ENCODE measurements at places on chromosomes 5 and 9.

- DNase-seq, result peak; percentile 7
Observed at GRCh38 chr9:69549310-69550202, 122.6 kb downstream of the APBA1 start.

DNA sequence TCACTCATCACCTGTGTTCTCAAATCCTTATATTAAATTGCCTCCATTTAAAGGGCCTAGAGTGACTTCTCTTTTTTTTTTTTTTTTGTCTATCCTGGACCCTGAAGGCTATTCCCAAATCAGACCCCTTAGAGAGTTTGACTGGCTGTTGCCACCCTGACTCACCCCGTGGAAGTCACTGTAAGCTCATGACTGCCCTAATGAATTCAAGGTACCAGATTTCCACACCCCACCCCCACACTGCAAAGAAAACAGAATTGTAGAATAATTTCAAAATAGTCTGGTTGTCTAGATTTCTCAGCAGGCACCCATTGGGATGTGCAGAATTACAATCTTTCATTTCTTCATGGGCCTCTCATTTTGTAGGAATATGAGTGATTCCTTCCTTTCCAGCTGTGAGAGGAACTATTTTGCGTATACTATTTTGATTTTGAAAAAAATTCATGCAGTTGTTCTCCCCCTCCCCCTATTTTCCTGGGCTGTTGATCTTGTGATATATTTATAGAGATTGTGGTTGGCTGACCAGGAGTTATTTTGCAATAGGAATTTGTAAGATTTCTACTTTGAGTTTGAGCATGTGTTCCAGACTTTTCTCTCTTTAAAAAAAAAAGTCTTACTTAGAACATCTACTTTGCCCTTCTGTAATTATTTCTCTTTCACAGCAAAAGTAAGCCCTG is 79.1 kb downstream of the ZNF618 start:
- no peak for DNase-seq

DNA sequence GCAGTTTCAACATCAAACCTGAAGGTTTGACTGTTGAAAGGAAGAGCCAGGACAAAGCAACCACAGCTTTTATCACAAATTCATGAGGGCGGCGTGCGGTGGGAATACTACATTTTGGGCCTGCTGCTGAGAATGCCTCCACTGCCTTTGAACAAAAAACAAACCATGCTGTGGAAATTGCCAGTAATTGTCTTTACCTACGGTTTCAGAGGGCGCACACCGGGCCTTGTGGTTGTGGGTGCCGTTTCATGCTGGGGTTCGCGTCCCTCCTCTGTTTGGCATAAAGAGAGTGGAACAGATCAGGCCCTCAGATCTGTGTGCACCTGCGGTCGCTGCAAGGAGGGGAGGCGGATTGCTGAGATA is 27.6 kb upstream of the TCF7 start:
- no peak for DNase-seq

- peak; percentile 10 for DNase-seq
Observed at GRCh38 chr9:94918038-94918753, 191.7 kb downstream of the AOPEP start.

DNA sequence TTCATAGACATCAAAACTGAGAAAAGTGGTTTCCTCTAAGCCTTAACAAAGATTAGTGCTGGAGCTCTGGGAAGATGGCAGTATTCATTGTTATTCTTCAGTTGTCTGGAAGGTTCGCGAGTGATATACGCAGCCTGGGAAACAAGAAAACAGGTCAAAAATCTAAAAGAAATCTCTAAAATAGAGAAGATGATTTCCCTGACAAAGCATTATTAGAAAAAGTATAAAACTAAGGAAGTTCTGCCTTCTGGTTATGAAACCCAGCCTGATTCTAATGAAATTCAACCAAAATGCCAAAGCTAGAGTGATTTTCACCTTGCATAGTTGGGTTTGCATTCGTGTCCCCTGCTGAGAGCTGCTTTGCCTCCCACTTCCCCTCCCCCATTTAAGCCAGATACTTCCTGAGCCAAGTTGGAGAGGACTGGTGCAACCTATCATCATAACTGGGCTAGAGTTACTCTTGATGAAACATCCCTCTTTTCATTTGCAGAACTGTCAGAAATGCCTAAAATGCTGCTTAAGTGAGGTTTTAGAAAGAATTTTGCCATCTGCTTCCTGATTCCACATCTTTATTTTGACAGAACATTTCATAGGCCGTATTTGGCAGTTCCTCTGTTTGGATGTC is 48.4 kb downstream of the NDFIP1 start:
- no peak for DNase-seq

DNA sequence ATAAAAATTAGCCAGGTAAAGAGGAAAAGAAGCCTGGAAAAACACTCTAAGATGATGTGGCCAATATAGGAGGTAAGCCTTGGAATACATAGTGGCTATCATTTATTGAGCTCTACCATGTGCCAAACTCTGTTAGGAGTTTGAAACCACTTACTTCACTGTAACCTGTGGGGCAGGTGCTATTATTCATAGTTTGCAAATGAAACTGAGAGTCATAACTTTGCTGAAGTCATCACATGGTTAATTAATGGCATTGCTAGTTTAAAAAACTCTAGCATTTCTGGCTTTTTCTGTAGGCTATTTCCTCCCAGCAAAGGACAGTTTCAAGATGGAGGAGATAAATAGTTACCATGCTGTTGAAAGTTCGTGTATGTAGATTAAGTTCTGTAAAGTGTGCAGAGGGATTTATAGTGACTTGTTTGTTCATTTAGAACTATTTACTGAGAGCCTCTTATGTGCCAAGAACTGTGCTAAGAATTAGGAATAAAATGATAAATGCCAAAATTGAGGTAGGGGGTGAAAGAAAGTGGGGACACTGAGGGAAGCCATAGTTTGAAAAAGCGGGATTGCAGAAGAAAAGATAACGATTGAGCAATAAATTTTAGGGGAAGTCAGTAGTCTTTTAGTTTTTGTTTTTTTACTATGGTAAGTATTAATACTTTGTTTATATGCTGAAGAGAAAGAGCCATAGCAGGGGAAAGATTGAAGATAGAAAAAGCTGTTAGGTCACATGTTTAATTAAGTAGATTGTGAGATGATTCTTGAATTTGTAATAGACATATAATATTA is 57.2 kb downstream of the WDR70 start:
- DNase-seq, result no peak

GRCh38 chr9:38671372-38671731 is 48.6 kb downstream of the FAM240B start:
- DNase-seq, result no peak

- DNase-seq, result no peak
Observed at GRCh38 chr9:136249877-136250559, 4.4 kb upstream of the QSOX2 start.

DNA sequence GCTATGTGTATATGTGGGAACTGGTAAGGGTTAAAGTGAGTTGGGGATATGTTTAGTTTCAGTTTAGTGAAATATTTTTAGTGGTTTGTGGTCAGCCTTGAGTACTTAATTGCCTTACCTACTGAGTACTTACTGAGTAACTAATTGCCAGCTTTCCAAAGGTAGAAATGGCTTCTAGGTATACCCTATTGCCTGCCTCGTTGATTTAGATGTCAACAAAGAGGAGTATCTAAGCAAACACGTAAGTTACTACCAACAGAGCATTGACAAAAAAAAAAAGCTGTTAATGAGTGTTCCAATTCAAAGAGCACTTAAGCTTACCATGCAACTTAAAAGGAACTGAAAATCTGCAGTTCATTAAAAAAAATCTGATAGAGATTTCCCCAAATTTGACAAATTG is 8.8 kb downstream of the ATP10B start:
- no peak for DNase-seq

DNA sequence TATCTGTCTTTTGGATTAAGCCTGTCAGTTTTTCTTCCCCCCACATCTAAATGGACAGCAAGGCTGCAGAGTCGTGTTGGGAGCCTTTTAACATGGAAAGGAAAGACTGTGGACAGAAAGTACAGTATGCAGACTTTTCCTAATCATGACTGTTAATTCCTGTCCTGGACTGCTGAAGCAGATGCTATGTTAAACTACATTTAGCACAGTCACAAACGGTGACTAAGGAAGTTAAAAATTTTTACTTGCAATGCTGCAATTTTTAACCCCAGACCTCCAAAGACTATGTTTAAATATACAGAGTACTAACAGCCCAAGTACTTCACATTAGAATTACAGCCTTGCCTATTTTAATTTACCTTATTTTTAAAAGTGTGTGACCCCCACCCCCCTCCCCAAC is 51.8 kb downstream of the ELAVL2 start:
- no peak for DNase-seq

DNA sequence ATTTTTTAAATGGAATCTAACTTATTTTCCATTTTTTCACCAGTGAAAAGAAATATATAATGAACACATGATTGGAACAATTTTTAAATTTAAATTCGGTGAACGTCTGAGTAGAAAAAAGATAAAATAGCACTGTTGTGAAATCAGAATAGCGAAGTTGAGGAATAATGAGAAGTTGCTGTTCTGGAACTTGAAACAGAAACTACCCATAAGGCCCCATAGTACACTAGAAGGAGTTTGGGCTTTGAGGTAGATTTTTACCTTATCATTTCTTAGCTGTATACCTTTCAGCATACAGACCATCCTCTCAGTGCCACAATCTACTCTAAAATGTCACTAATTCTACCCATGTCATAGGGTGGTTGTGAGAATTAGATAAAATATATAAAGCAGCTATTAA is 35.1 kb downstream of the TDRD7 start:
- DNase-seq, result no peak

GRCh38 chr5:156438076-156438475 is 111.1 kb downstream of the SGCD start:
- DNase-seq, result no peak

DNA sequence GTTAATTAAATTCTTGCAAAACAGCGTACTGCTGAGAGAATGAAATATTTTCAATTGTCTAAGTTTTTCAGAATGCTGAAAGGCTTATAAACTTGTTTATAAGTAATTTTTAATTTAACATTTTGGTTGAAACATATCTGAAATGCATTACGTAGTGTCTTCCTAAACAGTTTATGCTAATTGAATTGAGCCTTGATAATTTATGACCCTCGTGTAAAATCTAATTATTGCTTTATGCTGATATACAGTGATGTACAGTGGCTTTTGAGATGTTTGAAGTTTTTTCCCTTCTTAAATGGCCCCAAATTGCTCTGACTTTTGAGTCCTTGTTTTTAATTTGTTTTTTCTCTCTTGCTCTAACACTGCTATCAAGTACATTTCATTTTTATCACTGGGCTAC is 262.7 kb downstream of the FBXL7 start:
- no peak for DNase-seq

DNA sequence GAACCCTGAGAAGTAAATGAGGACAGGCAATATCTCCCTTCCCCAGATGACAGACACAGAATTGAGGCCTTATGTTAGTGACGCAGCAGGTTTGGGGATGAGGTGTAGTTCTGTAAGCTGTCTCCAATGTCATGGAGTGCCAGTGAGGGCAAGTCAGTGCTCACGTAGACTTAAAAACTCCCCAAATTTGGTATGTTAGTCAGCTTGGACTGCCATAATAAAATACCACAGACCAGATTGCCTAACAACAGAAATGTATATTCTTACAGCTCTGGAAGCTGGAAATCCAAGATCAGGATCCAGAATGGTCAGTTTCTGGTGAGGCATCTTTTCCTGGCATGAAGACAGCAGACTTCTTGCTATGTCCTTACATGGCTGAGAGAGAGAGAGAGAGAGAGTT is 14.9 kb downstream of the FOXI1 start:
- no peak for DNase-seq

DNA sequence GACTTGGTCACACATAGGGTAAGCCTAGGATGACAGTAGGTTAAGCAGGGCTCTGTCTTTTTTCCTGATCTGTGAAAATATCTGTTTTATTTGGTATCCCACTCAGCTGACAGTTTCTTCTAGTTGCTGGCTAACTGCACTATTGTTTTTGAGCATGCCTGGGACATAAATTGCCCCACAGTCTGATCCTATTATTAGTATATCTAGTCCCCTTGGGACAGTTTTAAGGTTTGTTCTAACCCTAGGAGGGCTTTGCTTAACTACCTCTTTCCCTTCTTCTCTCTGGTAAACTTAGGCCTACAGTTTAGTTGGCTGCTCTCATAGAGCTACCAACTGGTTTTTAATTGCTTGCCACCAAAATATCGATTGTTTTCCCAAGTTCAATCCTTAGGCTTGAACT is 446.6 kb downstream of the ARHGEF28 start:
- no peak for DNase-seq

GRCh38 chr5:78758169-78758839 is 109.7 kb upstream of the LHFPL2 start:
- no peak for DNase-seq

DNA sequence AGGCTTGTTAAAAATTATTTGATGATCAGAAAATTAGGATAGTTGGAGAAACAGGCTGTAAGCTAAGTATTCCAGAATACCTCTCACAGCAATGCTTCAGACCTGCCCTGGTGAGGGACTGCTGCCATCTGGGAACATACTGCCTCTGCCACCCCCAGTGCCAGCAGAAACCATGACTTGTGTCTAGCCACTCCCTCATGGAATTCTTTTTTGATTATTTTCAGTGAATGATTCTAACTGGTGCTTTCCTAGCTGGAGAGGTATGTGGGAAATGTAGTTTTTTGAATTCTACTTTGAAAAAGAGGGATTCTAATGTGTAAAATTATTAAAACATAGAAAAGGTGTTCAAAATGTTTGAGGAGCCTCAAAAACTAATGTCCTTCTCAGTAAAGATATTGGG is 126.3 kb downstream of the HMHB1 start:
- DNase-seq, result no peak

- DNase-seq, result no peak
Observed at GRCh38 chr9:124001866-124002525, 9.6 kb upstream of the LHX2 start.

- DNase-seq, result no peak
Observed at GRCh38 chr9:121009650-121010049, 40.4 kb downstream of the C5 start.

- DNase-seq, result no peak
Observed at GRCh38 chr9:111762556-111762955, 32.2 kb downstream of the SHOC1 start.

GRCh38 chr5:82601077-82601476 is 322.9 kb upstream of the RPS23 start:
- DNase-seq, result no peak

DNA sequence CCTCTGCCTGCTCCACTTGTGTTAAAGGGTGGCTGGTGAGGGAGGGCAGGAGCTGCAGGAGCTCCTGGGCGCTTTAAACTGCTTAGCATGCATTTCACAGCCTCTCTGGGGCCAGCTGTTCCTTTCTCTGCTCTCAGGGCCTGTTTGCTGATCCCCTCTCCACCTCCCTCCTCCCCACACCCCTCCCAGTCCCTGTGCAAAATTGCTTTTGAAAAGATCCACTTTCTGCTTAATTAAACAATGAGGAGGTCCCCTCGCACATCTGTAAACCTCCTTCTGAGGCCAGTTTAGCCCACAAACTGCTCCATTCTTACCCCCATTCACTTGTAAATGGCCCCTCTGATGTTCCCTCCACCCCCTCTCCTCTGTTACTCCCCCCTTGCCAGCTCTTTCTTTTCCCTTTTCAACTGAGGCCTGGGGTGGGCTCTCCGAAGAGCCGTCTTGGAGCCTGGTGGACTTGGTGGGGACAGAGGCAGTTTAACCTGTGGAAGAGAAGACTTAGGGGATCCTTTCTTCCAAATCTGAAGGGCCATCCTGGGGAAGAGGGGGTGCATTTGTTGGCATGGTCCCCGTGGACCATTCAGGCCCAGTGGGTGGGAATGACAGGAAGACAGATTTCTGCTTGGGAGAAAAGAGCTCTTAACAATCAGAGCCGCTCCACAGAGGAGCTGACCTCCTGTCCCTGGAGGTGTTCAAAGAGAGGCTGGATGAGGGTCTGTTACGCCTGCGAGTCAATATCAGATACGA is 12.0 kb downstream of the URM1 start:
- DNase-seq, result no peak

- no peak for DNase-seq
Observed at GRCh38 chr9:99475401-99476065, 253.5 kb downstream of the SEC61B start.

All from immature natural killer cell (primary cell).